NCI-H187 (cell line): ENCODE measurements at places on chromosomes 5 and 9.

- no peak for DNase-seq
Measured at GRCh38 chr5:141691286-141691866, 9.3 kb upstream of the ARAP3 start.

DNA sequence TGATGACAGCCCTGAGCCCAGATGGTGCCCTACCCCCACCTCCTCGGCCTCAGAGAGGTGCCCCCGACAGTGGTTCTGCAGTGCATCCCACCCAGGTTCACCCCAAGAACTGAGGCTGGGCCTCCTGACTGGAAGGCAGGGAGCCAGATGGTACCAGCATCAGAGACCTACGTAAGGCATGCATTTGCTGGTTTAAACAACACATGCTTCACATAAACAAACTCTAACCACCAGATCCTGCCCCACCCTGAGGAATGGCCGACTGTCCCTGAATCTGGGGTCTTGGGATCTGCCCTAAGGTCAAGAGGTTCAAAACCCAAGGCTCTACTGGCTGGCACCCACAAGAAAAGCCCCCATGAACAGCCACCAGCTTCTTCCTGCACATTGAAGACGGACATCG lies 73.3 kb downstream of the SECISBP2 start:
- DNase-seq = no peak

GRCh38 chr5:10856683-10857337 lies 95.8 kb upstream of the DAP start:
- DNase-seq = no peak

GRCh38 chr9:116812231-116813030 lies 125.3 kb downstream of the TRIM32 start:
- no peak for DNase-seq

- DNase-seq = no peak
Measured at GRCh38 chr5:142894749-142895148, 124.6 kb downstream of the ARHGAP26 start.

DNA sequence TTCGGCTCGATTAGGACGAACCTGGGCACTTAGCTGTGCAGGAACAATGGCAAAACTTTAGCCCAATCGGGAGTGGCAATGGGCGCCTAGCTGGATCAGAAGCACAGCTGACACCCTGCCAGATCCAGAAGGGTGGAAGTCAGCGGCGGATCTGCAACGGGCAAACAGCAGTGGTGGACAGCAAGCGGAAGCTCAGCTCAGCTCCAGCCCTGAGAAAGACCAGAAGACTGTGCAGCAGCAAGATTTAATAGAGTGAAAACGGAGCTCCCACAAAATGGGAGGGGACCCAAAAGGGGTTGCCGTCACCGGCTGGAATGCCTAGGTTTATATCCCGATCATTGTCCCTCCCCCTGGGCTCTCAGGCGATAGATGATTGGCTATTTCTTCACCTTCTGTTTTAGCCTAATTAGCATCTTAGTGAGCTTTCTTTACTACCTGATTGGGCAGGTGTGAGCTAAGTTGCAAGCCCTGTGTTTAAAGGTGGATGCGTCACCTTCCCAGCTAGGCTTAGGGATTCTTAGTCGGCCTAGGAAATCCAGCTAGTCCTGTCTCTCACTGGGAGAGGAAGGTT lies 1237.9 kb downstream of the CDH12 start:
- DNase-seq = no peak

- DNase-seq = no peak
Measured at GRCh38 chr5:72369711-72370110, 49.5 kb downstream of the PTCD2 start.

GRCh38 chr5:10301266-10301665 lies 6.4 kb downstream of the CMBL start:
- peak; percentile 49 for DNase-seq

GRCh38 chr9:32863291-32863690 lies 80.0 kb downstream of the TMEM215 start:
- no peak for DNase-seq

DNA sequence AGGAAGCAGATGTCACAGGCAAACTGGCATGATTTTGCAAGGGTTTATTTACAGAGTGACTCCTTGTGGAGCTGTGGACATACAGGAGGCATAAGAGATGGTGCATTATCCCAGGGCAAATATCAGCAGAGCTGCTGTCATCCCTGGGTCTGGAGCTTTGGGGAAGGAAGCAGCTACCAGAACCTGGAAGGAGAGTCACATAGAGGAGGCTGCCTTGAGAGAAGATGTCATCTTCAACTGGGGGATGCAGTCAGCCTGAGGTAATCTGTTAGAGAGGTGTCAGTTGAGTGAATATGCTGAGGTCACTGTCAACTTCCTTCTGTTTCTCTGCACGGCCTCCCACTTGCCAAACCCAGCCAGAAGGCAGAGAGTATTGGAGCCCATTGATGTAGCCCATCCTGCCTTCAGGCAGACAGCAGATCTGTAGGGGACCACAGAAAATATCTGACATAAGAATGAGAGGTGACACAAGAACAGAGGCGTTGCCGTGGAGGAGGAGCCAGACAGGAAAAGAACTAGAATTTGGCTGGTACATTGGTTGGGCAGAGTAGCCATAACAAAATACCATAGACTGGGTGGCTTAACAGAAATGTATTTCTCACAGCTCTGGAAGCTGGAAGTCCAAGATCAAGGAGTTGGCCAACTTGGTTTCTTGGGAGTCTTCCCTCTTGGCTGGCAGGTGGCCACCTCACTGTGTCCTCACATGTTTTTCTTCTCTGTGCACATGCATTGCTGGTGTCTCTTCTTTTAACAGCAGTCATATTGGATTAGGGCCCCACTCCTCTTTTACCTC lies 102.8 kb downstream of the SNX18 start:
- no peak for DNase-seq

DNA sequence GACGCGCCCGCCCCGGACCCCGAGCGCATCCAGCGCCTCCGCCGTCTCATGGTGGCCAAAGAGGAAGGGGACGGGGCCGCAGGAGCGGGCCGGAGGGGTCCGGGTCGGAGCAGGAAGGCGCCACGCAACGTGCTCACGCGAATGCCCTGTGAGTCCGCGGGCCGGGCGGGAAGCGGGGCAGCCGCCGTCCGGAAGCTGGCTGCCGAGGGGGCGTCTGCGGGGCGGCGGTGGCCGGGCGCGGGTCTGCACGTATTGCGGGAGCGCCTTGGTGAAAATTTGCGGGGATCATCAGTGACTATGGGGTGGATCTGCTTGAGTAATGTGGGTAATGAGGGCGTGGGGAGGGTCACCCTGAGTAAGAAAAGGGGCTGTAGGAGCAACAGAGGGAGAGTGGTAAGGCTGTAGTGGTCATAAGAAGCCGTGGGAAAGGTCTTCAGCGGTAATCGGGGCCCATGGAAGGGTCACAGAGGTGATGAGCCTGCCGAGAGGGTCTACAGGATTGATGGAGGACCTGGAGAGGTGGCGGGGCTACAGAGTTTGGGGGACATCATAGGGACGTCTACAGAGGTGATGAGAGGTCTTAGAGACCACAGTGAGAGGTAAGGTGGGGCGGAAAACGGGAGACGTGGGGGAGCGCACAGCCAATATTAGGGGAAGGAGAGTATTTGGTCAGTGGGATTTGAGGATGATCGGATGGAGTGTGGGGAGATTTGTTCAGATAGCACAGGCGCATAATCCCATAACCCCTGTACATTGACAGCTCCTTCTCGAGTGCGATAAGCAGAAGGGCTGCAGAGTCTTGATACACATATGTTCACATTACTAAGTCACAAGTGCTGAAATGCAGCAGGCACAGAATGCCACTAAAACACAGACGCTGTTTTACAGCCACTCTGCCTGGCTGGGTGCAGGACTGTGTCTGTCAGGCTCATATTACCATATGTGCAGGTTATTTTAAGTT lies 819 bp downstream of the LSM11 start:
- no peak for DNase-seq

DNA sequence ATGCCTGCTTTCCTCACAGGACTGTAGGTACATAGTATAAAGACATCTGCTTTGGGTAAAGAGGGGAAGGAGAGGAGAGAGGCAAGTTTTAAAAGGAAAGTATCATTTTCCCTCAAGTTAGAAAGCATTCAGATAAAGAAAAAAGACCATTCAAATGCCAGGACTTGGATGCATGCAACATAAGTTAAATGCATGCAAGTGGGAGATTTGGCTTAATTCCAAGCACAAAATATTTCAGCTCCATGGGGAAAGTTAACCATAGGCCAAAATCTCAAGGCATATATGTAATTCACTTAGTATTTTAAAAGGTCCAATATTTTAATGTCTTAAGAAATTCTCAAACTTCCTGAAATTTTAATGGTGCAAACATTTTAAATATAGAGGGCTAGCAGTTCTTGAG lies 36.4 kb downstream of the POU5F2 start:
- no peak for DNase-seq

GRCh38 chr5:106584268-106584667 lies 1086.5 kb downstream of the EFNA5 start:
- no peak for DNase-seq
